Left cardiac atrium (tissue), 4 donors: ENCODE measurements at places on chromosomes 4 and X. TPM values are rescaled to one million over a fixed set of nuclear protein-coding genes. Genes with fewer than 3 reads are reported as not detected.

Gene HSD17B13
- 0.18 TPM for total RNA-seq

Gene CWH43
- total RNA-seq = not detected

Gene SPOCK3
- total RNA-seq = not detected

Gene FAM9B
- not detected for total RNA-seq

Gene SFRP2
- 8.3 TPM for total RNA-seq

Gene TSPAN6
- 8.0 TPM for total RNA-seq

Gene HEPH
- 35.0 TPM for total RNA-seq

Gene AREG
- 22.8 TPM for total RNA-seq

Gene ITIH6
- not detected for total RNA-seq

Gene TIGD4
- 0.12 TPM for total RNA-seq

Gene TBC1D9
- total RNA-seq = 15.6 TPM

Gene PHOX2B
- total RNA-seq = not detected

Gene GABRQ
- total RNA-seq = not detected

Gene PRR27
- total RNA-seq = not detected

Gene GPC3
- 8.3 TPM for total RNA-seq

Gene CNOT6L
- 26.0 TPM for total RNA-seq

Gene FAM114A1
- 38.3 TPM for total RNA-seq

Gene OPN1LW
- total RNA-seq = not detected

Gene FGF2
- total RNA-seq = 7.5 TPM

Gene TRAPPC2
- total RNA-seq = 9.1 TPM

Gene PAGE2B
- total RNA-seq = not detected

Gene PLP1
- total RNA-seq = 7.6 TPM

Gene NUDT11
- 0.18 TPM for total RNA-seq

Gene MAGEC2
- not detected for total RNA-seq

Gene LETM1
- 37.2 TPM for total RNA-seq

Gene ADGRG4
- total RNA-seq = 0.03 TPM

Gene PWWP3B
- 3.2 TPM for total RNA-seq

Gene DHX15
- 87.3 TPM for total RNA-seq

Gene CCNA2
- total RNA-seq = 1.7 TPM
